ENCODE measurements at places on chromosomes 2 and 18.

DNA sequence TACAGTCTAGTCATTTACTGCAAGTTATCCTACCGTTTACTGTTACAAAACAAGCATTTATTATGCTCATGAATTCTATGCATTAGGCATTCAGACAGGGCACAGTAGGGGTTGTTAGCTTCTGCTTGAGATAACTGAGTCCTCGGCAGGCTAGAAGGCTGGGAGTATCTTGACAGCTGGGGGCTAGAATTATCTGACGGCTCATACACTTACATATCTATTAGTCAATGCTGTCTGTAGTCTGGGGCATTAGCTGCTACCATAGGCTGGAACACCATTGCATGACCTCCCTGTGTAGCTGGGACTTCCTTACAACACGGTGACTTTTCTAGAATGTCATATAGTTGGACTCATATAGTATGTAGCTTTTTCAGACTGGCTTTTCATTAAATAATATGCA is 61.9 kb upstream of the ALK start:
- DNase-seq = no peak

GRCh38 chr2:200677721-200678532 is 92.1 kb downstream of the AOX1 start:
- no peak for DNase-seq

GRCh38 chr2:130878316-130878715 is 41.6 kb downstream of the ARHGEF4 start:
- DNase-seq = no peak

DNA sequence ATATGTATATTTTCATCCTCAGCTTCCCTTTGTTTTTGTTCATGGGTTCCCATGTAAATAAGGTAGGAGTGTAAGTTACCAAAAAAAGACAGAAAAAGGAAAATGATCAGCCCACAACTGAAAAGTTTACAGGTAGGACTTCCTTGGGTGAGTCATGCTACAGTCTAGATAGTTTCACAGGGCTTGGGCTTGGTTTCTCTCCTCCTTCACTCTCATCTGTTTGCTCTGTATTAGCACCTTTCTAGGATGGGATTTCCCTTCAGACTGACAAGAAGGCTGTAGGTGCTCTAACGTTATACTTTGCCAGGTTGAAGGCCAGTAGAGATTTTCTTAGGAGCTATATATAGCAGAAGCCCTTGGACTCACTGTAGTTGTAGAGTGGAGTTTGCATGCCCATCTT is 57.9 kb downstream of the FAM171B start:
- DNase-seq = no peak

DNA sequence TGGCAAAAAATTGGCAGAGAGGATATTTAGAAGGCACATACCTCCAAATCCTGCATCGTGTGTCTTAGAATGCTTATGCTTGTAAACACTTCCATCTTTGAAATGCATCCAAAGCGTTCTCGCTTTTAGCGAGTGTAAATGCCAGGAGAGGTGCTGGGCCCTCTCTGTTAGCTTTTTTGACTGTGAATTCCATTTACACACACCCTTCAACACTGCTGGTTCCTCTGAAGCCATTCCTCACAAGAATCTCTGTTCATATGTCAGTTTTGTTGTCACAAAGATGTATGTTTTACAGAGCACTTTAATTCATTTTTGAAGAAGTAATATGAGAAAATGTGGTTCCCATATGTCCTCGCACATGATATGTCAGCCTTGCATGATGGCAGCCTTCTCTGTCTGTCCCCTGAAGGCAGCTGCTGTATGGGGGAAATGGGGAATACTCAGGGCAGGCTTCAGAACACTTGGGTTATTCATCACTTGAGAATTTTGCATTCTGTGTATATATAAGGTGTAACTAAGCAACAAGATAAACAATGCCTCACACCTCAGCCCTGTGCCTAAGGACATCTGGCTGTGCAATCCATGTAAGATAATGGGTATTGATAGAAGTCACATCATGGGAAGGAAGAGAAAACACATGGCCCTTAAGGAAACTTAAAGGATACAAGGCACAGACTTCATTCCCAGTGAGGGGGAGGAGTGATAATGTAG is 52.3 kb downstream of the RAB27B start:
- no peak for DNase-seq

- peak; percentile 31 for DNase-seq
These were observed 29.8 kb upstream of the TAF1B start for GRCh38 chr2:9813312-9814128.

- DNase-seq = no peak
These were observed 55.0 kb downstream of the EPB41L3 start for GRCh38 chr18:5488844-5489243.

DNA sequence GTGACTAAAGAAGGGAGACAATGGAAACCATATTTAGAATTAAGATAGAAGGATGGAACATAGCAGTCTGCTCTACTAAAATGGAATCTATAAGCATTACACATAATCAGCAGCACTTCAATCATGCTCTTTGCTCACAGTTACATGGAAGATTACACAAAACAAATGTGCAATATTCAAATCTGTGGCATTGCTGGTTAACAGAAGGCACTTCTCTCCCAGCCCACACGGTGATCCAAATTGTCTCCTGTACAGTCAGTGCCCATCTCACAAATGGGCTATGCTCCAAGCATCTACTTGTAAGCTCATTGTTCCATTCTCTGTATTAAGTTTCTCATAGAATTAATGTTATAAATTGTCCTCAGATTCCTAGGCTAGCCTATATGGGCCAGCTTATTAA is 716.6 kb downstream of the NRXN1 start:
- no peak for DNase-seq

DNA sequence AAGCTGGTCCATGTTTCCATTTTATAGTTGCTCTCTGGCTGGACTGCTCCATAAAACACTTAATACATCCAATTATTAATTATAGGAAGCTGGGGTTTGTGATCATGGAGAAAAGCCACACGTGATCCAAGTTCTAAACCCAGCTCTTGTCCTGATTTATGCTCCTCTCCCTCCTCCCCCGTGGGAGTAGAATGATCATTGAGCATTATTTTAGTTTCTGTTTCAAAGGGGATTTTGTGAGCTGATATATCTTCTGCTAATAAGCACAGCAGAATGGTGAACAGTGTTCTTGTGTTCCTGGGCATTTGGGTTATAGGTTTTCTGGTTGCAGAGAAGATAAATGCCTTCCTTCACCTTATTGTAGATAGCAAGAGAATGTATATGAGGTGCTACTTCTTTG is 135.7 kb upstream of the TMEM200C start:
- no peak for DNase-seq

DNA sequence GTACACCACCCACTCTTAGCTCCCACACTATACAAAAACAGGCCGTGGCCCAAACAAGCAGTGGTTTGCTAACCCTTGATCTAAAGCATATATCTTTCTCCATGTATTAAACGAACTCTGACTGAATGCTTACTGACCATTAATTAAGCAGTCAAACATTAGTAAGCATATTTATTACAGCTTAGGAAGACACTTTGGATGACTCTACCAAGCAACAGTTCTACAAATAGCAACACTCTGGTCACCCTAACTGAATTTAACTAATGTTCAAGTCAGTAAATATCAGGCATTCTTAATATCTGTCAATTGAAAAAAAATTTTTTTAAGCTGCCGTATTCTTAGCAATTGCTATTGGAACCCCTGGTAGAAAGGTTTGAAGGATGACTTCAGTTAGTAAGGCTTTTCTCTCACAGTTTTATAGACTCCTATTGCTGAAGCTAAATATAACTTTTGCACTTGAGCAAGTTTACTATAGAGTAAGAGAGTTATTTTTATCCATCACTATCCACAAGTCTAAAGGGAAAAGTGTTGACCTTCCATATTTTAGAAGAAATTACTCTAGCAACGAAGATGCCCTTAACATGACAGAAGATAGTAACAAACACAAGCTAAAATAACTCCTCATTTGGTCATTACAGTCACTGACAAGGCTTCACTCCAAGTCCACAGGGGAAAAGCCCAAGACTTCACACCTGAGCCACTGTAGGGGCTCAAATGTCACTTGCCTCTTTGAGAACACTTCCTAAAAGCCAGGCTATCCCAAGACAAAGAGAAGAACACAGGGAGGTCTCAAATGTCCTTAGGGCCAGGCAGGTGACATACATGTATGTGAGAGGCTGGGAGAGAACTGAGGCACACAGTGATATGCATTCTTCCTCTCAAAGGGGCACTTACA is 74.4 kb downstream of the RTN4 start:
- no peak for DNase-seq

DNA sequence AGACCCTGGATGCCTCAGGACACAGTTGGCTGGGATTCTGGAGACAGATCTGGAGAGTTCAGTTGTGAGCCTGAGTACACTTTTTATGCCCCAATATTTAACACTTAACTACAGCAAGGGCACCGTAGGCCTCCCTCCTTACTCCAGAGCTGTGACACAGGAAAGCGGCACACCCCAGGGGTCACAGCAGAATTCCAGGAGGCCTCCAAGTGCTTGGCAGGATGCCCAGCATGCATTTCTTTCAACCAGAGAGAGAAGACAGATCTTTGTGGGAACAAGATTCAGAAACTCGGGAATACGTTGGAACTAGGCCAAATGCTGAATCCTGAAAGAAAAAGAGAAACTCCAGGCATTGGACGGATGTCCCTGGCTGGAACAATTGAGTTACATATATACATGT is 199.2 kb upstream of the NT5C1B start:
- no peak for DNase-seq

DNA sequence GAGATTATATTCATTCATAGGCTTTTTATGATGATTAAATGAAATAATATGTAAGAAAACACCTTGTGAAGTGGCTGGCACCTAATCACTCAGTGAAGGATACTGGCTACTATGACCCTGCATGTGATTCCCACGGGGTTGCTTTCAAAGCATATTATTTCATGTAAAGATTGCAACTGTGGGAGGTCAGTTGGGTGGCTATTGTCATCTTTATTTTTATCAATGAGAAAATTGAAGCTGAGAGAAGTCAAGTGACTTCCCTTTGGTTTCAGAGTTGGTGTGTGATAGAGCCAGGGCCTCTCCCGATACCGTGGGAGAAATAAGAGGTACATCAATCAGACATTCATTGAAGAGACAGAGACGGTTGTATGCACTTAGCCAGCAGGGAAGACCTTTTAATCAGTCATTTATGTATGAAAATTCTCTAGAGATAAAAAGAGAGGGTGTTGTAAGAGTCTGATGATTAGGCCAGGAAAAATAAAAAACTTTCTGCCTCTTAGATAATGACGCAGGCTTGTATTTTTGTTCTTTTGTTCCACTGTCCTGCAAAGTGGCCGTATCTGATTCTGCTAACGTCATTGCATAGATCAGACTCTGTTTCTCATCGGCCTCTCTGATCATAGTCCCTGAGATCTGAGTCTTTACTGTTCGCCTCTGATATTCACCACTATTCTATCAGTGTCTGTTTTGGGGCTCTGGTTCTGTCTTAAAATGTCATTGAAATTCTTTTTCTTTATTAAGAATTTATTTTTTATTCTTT is 50.5 kb downstream of the QPCT start:
- no peak for DNase-seq

GRCh38 chr2:8122520-8122919 is 559.3 kb upstream of the ID2 start:
- no peak for DNase-seq

DNA sequence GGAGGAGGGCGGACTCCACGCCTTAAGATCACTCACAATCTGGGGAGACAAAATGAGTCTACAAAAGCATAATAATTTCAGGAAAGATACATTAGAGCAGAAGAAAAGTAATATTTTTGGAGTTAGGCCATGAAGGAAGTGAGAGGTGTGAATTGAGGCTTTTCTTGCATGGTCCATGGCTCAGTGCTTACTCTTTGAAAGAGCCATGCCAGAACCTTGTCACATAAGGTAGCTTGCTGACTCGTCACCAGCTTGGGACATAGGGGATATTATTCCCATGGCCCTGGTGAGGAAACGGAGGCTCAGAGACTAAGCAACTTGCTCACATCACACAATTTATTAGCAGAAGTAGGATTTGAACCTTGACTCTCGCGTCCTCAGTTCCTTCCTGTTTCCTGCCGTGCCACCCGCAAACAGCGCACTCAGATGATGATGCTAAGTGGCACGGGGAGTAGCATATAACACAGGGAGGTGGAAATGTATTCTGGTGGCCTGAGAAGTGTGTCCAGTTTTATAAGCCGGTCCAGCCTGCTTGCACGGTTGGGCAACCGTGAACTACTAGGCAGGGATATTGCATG is 312.2 kb upstream of the EPAS1 start:
- DNase-seq = no peak

DNA sequence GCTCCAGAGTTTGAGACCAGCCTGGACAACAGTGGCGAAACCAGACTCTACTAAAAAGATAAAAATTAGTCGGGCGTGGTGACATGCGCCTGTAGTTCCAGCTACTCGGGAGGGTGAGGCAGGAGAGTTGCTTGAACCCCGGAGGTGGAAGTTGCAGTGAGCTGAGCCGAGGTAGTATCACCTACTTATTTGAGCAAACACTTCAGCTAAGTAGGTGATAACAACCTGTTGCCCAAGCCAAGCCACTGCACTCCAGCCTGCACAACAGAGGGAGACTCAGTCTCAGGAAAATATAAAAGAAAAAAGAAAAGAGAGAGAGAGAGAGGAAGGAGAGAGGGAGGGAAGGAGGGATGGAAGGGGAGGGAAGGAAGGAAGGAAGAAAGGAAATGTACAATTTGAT is 21.3 kb downstream of the FER1L5 start:
- no peak for DNase-seq

DNA sequence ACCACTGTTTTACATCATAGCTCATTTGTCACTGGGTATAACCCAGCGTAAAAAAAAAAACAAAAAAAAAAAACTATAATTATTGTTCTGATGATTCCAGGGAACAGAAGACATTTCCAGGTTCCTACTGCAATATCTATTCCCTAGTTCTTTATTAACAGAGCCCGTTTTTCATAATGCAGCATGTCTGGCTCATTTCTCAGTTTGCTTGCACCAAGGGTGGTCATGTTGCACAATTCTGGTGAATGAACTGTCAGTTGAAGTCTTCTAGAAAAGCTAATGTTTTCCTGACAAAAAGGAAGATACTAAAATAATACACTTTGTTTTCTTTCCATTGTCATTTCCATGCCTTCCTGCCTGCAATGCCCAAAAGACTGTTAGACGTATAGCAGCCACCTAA is 180.1 kb downstream of the RDH14 start:
- no peak for DNase-seq

DNA sequence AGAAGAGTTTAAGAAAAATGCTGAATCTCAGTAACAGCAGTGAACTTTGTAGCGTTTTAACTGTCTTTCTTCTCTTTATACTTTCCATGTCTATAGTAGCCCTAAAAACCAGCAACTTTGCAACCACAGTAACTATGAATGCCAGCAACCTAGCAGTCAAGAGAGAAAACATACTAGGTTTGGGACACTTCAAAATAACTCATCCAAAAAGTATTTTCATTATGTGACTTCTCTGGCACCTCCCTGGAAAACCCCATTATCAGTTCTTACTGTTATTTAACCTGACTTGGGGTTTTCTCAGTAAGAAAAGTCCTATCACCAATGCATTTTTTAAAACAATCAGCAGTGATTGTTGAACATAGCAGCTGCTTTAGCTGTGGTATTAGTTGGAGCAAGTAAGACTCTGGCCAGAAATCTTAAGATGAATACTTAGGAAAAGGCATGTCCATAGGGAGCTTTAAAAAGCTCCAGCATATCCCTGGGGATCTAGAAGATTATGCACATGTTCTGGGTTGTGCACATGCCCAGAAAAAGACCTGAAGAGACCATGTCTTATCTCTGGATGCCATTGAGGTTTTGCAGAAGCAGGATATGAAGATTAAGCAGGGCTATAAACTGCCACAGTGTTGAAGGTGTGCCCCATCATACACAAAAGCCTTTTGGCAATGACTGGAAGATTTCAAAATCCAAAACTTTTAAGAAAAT is 411.3 kb downstream of the CMPK2 start:
- DNase-seq = no peak

All from stimulated activated CD4-positive, alpha-beta T cell treated with anti-CD3 and anti-CD28 coated beads, Interleukin-1b, Interleukin-23, amount 100 ng/mL, for 1 hour (primary cell).